ENCODE measurements at places on chromosomes 3 and 15.

DNA sequence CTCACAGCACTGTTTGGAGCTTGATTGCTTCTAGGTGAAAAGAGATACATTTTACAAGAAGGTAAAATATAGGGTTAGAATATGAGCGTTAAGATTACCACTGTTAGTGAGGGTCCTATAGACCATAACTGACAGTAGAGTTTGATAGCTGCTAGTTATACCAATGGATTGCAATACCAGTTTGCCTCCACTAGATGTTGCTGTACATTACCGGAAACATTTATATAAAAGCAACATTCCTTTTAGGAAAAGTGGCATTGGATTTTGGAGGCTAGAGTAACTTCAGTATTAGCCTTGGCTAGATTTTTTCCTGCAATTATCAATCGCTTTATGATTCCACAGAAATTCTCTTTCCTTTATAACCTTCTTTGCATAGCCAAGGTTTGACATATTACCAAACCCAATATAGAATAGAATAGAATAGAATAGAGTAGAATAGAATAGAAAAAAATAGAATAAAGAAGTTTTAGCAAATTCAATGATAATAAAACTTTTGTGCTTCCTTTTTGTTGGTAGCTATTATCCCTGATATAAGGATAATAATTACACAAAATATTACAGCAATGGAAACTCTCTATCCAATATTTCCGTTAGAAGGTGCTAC, 1093.6 kb upstream of the ALCAM start:
- DNase-seq: no peak

- DNase-seq: no peak
These were observed 96.6 kb upstream of the CLSTN2 start for GRCh38 chr3:139838269-139838957.

DNA sequence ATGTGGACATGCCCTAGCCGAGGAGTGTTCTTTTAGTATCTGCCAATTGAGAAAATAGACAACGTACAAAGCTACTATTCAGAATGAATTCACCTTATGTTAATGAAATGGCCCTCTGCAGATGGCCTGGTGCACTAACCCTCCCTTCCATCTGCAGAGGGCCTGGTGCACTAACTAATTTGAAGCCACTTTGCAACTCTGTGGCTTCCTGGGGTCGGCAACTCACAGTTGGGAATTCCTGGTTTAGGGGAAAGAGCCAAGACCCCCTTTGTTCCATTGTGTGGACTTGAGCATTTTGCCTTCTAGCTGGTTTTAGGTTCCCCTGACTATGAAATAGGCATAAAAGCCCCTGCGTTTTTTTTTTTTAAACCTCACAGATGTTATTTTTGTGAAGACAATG, 204.3 kb upstream of the UBE3A start:
- DNase-seq: no peak

DNA sequence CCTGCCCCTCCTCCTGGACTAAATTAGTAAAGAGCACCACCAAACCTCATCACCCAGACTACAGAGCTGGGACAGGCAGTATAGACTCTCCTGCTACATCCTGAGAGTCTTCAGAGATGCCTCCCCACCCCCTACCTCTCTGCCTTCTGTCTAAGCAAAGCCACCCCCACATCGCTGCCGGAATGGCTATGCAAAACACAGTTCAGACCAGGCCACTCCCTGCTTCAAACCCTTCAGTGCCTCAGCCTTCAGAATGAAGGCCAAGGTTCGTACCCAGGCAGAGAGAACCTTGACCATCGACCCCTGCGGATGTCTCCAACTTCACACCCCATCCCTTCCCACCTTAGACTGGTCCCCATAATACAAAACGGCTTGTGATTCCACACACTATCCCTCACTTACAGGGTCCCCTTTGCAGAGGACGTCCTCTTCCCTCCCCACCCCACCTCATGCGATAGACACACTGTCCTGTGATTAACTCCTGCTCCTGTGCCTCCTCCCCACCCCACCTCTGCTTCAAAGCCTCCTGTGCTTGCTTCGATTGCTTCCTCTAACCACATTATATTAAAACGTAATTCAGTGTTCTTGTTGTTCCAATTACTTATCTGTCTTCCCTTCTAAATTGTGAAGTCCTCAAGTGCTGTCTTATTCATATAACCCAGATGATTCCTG, 175.3 kb downstream of the UACA start:
- DNase-seq: no peak

DNA sequence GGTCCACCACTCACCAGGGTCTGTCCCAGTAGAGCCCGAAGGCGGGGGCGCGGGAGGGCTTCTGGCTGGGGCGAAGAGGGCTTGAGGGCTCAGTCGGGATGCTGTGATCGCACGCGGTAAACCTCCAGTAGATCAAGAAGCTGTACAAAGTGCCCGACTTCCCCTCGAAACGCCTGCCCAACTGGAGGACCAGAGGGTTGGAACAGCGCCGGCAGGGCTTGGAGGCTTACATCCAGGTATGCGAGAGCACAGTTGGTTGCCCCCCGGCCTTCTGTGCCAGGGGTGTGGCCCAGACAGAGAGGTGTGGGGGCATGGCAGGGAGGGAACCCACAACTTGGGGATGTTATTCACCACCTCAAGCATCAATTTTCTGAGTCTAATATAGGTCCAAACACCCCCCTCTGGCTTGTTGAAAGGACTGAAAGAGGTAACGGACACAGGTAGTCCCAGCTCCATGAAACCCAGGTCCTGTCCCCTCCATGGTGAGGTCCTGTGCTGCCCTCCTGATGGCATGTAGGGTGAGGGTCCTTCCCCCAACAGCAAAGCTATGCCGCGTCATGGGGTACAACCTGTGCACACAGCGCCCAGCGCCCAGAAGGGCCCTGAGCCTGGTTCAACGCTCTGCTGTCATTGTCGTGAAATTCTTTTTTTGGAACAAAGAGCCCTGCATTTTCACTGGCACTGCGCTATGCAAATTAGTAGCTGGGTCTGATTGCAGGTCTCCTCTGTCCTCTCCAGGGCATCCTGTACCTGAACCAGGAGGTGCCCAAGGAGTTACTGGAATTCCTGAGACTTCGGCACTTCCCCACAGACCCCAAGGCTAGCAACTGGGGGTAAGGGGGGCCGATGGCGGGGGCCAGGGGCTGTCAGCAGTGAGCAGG, 1.2 kb downstream of the SNX22 start:
- no peak for DNase-seq

- no peak for DNase-seq
These were observed 157.3 kb upstream of the CGNL1 start for GRCh38 chr15:57218826-57219576.

DNA sequence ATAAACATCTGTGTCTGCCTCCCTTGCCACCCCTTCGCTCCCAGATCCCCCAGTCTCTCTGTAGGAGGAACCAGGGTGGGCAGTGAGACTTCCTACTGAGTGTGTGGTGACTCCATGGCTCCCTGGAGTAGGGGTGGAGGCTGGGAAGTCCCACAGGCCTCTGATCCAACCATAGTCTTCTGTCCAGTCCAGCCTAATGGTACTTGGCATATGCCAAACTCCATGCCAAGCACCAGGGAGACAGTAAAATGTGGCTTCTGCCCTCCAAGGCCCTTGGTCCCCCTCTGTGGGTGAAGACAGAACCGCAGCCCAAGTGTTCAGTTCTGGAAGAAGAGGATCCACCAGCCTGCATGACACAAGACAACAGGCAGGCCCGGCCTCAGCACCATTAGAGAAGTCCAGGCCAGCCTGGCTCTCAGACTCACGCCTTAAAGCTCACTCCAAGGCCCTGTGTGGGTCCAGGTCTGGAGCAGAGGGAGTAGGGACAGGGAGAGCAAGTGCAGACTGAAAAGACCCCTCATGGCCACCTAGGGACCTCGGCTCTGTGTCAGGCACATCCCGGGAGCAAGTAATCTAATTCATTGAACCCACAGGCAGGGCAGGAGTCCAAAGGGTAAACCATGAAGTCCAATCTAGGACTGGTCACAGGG, 112.7 kb downstream of the ETFA start:
- DNase-seq: no peak

DNA sequence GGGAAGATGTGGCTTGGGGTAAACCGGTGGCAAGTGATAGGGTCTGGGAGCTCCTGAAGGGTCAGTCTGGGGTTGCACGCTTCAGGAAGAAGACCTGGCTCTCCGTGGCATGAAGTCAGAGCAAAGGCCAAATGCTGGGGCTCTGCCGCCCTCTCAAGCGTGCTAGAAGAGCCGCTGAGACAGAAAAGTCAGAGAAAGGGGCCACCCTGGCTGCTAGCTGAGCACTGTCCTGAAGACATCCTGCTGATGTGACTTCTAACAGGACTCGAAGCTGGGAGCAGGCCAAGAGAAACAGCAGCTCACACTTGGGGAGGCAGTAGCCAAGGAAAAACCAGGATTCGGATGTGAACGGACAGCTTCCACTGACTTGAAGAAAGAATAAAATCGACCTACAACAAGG, 270.4 kb downstream of the OCA2 start:
- no peak for DNase-seq

DNA sequence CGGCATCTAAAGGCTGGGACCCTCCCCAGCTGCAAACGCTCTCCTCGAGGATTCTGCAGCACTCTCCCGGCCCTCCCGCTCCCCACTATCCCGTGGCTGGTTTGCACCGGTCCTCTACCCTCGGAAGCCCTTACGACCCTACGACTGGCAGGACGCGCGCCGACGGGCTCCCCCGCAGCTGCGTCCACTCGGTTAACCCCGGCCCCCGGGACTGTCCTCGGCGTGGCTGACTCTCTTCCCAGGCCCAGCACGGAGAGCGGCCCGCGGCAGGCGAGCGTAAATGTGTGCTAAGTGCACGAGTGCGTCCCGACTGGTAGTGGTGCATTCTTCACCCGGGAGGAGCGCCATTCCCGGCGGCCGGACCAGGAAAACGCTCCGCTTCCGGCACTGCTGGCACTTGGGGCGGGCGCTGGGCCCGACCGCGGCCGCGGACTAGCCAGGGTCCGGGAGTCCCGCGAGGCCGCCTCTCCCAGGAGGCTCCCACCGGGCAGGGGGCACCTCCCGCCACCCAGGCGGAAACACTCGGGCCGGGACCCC, 508 bp downstream of the GORASP1 start:
- DNase-seq: no peak

DNA sequence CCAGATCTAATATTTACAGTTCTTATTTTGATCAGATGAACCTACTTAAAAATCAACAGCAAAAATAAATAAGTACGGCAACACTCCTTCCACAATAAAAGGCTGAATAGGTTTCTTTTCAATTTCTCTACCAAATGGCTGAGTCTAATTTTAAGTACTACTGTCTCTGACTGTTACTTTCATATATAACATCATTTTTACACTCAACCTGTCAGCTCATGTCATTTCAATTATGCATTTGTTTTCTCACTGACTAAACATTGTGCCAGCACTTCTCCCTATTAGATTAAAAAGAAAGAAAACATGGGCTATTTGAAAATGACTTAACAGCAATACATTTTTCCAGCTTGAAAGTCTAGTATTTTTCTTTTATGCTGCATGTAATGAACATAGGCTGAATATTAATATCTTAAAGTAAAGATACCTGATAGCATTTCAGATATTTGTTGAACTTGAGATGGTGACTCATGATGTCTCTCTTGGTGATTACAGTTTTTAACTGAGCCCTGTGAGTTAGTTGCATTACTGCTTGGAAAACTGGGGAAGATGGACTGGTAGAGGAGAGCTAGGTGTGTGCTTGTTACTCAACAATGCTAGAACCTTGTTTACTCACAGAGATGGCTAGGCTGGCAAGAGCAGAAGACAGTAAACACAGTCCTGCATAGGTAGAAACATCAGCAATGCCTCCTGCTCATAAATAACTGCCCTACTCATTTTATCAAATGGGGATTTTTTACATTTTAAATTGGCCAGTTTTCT, 73.9 kb downstream of the PEX5L start:
- DNase-seq: no peak

DNA sequence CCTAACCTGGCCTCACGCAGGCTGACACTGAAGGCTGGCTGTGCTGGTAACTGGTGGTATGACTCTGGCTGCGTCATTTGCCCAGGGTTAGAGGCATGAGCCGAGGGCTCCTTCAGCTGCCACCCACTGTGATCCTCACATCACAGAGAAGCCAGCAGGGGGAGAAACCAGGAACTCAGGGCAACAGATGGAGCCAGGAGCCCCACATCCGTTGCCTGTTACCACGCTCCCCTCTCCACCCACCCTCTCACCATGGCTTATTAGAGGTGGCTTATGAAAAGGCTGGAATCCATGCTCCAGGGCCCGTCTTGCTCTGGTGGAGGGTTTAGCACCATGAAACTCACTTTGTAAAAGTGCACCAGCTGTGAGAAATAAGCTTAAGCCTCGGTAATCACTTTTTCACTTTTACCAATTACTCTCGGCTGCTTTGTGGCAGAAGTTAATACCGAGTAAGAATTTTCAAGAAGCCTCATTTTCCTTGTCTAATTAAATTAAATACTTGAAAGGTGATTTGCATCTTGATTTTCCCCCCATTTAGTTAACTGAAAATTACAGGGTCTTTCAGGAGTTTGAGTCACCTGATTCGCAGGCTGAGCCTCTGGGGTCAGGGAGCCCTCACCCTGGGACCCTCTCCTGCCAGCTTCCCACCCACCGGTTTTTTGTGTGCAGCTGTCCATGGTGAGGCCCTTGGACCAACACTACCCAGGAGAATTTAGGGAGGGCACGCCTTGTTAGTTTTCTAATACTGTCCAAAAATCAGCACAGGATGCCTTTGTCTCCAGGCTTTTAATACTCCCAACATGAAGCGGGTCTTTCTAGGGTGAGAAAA, 60.9 kb downstream of the ASB7 start:
- DNase-seq: no peak

DNA sequence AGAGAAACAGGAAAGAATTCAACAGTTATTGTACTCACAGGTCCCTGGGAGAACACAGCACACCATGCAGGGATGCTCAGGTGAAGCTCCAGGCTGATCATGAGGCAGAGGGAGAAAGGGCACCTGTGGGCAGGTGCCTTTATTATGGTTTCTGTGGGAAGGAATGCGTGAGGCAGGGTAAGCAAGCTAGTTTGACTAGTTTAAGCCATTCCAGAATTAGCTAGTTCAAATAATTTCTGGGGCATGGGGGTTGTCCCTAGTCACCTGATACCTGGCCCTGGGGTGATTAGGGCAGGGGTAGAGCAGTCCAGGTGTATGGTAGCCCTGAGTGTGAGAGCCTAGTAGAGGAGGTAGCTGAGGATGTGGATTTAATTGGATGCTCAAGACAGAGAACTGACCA, 47.9 kb upstream of the DCLK3 start:
- no peak for DNase-seq

DNA sequence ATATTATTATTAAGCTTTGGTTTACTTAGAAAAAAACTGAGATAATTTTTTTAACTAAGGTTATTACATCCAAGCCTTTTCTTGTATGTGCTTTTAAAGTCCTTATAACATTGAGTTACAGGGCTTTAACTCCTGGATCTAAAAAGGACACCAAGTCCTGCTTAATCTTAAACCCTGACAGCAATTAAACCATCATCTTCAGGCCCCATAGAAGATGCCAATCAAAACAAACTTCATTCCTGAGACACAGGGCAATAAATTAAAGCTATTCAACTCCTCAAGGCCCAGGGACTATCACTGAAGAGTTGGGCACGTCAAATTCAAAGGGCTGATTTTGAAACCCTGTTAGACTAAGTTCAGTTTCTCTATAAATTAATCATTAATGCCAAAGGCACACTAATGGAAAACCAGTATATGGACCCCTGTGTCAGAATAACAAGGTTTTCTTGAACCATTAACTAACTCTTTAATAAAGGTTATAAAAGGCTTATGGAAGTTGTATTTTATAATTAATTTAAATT, 1152.6 kb downstream of the NSUN3 start:
- no peak for DNase-seq

- DNase-seq: no peak
These were observed 62.5 kb downstream of the LRRC49 start for GRCh38 chr15:70955151-70955550.

GRCh38 chr15:73839699-73840377, 33.5 kb upstream of the TBC1D21 start:
- DNase-seq: no peak

GRCh38 chr3:26703519-26703918, 80.9 kb downstream of the LRRC3B start:
- no peak for DNase-seq

GRCh38 chr3:9660972-9661371, 11.7 kb downstream of the MTMR14 start:
- no peak for DNase-seq

Measured in activated T-cell treated with anti-CD3 and anti-CD28 coated beads for 48 hours (primary cell).